ENCODE measurements at places on chromosomes 5 and 9.
A peak's percentile ranks its signal among the peaks of the same experiment; 100 is the strongest.

- no peak for DNase-seq
Observed at GRCh38 chr5:59198365-59198764, 615.5 kb downstream of the RAB3C start.

- no peak for DNase-seq
Observed at GRCh38 chr9:83013867-83014605, 48.9 kb downstream of the RASEF start.

GRCh38 chr9:26655166-26655565 lies 237.4 kb downstream of the CAAP1 start:
- DNase-seq, result no peak

GRCh38 chr9:4620057-4620765 lies 41.9 kb upstream of the PLPP6 start:
- DNase-seq, result no peak

GRCh38 chr5:160629003-160629402 lies 207.3 kb downstream of the PTTG1 start:
- DNase-seq, result peak; percentile 16

DNA sequence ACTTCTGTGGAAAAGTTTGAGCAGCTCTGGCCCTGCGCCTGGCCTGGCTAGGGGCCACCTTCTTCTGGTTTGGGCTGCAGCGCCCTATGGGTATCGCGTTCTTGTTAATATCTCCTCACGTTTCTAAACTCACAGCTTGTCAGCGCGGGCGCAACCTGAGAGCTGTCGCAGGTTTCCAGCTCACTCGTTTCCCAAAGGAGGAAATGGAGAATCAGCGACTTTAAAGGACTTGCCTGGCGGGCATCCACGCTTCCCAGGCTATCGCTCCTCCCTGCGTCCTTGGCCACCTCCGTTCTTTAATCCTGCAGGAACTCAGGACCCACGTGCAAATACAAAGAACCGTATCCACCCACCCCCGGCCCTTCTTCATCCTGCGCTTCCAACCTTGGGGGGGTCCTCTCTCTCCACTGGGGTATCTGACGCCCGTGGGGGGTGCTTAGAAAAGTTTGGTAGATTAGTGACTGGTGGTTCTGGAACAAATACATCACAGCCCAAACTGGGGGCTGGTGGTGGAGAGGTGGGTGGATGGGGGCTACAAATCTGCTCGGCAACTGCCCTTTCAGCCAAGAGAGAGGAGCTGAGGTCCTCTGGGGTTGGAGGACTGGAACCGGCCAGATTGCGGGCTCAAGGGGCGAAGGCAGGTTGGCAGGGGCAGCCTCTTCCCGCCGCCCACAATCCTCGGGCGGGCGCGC lies 578 bp upstream of the PSAT1 start:
- DNase-seq, result no peak

DNA sequence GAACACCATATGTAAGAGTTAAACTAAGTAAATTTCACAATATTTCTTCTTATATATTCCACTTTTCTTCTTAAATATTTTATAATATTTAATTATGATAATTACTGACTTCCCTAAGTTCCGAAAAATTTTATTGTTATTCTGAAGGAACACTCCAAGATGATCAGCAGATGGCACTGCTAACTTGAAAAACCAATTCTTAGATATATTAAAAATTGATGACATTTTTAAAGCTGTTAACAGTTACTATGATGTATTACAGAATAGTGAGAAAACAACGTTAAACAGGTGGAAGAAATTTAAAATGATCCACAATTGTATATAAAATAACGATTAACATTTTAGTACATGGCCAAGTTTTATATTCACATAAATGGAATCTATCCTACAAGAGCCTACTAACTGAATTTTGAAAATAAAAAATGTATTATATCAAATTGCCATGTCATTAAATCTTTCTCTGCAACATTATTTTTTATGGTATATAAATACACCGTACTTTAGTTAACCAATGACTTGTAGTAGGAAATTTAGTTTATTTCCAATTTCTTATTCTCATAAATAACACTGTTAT lies 30.1 kb upstream of the MUSK start:
- no peak for DNase-seq

- DNase-seq, result no peak
Observed at GRCh38 chr5:118070041-118070440, 918.3 kb downstream of the DTWD2 start.

DNA sequence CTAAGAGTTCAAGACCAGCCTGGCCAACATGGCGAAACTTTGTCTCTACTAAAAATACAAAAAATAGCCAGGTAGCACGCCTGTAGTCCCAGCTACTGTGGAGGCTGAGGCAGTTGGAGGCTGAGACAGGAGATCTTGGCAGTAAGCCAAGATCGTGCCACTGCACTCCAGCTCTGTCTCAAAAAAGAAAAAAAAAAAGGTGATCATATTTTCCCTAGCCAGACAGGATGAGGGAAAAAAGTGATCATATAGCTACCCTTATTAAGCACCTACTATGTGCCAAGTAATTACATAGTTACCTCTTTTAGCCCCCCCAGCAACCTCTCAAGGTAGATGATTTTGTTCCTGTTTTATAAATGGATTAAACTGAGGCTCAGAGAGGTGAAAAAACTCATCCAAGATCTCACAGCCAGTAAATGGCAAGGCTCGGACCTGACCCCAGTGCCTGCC lies 18.1 kb upstream of the RPL26L1 start:
- no peak for DNase-seq

DNA sequence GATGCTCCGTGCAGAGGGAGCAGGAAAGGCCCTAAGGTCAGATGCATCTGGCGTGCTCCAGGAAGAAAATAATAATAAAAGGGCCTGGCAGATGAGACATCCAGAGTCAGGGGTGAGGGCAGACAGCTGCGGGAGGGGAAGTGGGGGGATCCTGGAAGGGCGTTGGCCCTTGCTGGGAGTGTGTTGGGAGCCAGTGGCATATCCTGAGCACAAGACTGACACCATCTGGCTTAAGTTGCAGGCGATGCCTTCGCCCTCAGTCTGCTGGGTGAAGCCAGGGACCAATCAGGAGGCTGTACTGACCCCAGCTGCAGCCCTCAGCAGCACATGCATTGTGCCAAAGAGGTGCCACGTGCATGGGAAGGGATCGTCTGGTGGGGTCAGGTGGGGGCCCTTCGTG lies 3.8 kb downstream of the OR2V2 start:
- DNase-seq, result no peak

- DNase-seq, result no peak
Observed at GRCh38 chr9:73039271-73040263, 86.7 kb upstream of the ALDH1A1 start.

- peak; percentile 40 for DNase-seq
Observed at GRCh38 chr5:159527546-159528254, 197.4 kb upstream of the IL12B start.

DNA sequence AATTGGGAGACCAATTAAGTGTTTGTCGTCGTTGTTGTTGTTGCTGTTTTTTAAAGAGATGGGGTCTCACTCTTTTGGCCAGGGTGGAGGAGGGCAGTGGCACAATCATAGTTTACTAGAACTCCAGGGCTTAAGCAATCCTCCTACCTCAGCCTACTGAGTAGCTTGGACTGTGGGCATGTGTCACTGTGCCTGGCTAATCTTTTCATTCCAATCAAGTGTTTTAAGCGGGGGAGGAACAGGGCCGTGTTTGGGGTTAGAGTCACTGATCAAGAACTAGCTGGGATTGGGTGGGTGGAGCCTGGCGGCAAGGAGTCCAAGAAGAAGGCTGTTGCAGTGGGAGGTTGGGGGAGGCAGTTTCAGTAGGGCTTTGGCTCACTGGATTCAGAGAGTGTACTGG lies 13.8 kb downstream of the SNX30 start:
- DNase-seq, result no peak

GRCh38 chr5:171882118-171882517 lies 96.5 kb downstream of the SMIM23 start:
- DNase-seq, result no peak

- no peak for DNase-seq
Observed at GRCh38 chr5:10652606-10653005, 88.7 kb downstream of the ANKRD33B start.

DNA sequence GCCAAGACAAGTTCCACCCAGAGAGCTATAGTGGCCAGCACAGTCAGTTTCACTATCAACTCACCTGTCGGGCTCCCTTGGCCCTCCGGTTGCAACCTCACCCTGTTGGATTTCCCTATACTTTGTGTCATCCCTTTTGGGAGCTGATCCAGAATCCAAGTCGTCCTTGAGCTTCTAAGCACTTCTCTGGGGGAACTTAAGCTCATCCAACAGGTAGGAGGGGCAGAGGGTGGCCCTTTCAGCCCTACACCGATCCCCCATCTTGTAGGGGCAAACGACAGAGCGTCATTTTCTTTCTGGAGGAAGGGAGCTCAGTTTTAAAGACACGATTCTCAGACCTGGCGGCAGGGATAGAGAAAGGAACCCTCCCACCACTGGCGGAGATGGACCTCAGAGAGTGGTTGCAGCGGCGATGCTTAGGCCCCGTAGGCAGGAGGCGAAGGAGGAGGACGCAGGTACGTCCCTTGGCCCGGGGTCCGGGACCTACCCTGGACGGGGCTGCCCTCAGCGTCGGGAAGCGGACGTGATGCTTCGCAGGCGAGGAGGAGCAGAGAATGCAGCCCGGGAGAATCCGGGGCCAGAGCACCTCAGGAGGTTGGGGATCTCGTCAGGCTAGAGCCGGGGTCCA lies 519 bp downstream of the ZER1 start:
- no peak for DNase-seq

All from upper lobe of left lung (tissue), 6 donors.